ENCODE measurements at places on chromosomes 7 and 10. TPM values are rescaled to one million over a fixed set of nuclear protein-coding genes. Genes with fewer than 3 reads are reported as not detected.

DNA sequence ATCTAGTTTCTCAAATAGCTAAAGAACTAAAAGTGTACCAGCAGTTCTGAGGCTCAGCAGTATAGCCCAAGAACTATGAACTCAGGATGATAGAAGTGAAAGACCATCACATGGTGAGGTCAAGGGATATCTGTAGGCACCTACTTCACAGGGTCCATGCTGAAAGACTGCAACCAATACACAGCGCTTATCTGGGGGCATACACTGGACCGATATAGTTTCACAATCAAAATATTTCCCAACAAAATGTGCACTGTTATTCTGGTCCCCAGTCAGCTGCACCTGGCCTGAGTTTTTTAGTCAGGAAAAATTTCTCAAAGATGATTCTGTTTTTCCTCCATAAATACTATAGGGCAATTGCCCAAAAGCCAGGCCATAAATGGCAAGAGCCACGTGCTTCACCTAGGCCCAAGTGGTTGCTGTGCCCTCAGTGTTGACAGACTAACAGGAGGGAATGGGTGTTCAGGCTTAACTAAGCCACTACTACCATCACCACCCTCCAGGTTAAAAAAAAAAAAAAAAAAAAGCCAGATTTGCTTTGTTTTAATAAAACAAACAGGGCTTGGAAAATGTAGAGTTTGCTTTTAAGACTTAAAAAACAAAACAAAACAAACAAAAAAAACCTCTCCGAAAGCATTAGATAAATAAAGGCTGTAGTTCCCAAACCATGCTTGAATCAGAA is 58.5 kb downstream of the OGDH start:
- no peak for DNase-seq

DNA sequence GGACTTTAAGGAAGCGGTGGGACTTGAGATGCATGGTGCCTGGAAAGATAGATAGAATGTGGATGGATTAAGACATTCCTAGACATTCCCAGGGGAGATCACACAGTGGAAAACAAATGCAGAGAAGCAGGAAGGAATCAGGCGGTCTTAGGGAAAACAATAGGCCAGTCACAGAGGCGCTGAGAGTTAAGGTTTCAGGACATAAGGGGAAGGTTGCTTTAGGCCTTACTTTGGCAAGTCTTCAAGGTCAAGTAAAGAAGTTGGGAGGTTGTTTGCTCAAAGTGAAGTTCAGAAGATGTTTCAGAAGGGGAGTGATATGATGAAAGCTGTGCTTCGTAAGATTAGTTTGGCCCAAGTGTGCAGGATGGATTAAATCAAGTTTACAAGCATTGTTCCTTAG is 109.4 kb downstream of the SUGCT start:
- no peak for DNase-seq

The PTER gene
- 10.1 TPM for polyA plus RNA-seq

The ACSL5 gene
- not detected for polyA plus RNA-seq

GRCh38 chr10:6008497-6009142 is 31.3 kb upstream of the IL15RA start:
- DNase-seq, result no peak

DNA sequence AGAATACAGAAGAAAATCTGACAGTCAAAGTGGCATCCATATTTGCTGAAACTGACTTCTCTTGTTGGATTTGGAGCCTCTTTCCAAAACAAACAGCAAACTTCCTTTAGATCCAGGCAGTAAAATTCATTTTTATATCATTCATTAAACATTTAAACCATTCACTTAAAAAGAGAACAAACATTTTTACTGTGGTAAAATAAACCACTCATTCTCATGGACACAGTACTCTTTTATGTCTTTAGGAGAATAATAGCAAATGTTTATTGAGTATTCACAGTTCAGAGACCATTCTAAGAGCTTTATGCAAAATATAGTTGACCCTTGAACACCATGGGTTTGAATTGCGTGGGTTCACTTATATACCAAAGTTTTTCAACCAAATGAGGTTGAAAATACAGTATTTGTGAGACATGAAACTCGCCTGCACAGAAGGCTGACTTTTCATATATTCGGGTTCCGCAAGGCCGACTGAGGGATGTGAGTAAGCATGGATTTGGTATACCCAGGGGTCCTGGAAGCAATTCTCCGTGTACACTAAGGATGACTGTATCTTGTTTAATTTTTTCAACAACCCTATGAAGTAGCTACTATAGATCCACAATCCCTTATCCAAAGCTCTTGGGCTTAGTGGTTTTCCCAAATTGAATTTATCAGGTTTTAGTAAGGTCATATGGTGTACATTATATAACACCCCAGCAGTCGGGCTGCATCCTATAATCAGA is 49.1 kb downstream of the ATXN7L1 start:
- no peak for DNase-seq

DNA sequence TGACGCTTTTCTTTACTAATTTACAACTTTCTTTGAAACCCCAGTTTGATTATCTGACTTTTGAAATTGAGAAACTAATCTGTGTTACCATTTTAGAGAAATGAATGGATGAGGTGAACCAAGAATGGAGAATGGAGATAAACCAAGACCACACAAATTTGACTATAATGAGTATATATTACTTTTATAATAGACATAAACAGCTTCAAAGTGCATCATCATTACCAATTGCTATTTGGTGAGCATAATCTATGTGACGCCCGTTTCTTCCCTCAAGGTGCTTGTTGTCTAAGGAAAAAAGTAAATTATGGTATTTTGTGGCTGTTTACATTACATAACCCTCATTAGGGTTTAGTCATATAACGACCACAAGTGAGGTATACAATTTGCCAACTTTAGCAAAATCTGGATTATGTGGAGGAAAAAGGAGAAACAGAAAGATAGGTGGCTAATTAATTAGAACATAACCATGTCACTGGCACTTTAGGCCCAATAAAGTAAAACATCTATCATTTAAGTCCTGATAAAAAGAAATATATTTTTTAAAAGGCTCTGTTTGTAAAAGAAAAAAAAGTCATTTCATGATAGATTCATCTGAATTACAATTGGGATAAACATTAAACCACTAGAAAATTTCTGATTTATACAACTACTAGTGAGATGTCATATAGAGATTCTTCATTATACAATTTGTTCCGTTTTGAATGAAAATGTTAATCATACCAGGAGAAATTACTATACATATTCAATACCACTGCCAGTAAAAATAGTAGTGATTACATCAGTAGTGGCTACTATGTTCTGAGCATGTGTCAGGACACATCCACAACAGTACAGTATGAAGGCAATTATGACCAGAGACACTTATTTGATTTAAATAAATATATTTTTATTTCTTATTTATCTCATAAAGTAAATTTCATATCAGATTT is 118.2 kb upstream of the FAM133B start:
- no peak for DNase-seq

DNA sequence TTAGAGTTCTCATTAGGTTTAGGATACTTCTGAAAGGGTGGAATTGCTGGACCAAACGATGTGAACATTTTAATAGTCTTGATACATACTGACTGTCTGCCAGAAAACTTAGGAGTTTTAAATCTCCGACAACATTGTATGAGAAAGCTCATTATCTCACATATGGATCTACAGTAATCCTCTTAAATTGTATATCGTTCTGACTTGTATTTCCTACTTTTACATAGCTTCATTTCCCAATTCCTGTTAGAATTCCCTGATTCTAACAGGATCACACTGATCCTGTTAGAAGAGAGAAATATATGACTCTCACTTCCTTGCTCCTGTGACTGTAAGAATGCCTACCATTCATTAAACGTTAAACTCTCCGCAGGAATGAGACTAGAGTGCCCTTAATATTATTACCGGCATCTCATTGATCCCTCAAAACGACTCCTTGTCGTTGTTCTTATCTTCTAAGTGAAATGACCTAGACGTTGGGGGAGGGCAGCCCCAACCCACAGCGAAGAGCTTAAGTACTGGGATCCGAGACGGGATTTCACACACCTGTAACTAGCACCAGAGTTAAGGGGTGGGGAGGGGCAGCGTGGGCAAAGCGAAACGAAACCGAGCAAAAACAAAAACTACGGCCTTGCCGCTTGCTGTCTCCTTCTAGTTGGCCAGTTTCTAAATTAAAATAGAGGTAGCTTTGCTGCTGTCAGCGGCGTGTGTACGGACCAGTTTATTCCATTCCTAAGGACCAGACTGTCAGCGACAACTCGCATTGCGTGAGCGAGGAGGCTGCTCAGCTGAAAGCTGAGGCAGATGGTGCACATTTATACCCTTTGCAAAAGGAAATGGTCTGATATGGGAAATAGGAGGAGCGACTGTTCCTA is 678 bp upstream of the TMEM106B start:
- no peak for DNase-seq

DNA sequence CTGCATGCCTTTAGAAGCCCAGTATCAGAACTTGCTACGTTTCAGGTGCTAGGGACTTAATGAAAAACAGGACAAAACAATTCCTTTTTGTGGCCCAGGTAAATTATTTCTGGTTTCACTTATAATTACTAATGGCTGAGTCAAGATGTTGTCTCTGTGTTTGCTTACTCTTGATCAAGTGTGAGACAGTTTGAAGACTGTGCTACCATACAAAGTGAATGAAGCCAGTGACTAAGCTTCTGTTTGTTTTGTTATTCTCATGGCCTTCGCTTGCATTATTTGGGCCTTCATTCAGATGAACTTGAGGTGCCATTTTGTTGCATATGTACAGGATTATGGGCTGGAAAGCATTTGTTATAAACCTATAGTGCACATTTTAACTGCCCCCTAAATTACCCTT is 17.9 kb downstream of the SMNDC1 start:
- DNase-seq, result no peak

DNA sequence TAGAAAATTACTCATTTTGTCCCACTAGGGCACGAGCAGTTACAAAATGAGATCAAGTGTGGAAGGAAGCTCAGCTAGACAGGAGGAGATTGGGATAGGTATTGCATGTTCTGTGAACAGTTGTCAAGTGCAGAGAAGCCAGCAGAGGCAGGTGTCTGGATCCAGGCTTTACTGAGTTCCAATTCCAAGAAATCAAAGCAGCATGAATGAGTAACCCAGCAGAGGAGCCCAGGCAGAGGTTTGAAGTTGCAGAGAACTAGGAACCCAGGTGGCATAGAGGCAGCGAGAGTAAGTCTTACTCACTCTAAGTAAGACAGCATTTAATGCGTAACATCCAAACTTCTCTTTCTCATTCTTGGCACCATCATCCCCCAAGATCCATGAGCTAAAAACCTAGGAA is 11.8 kb downstream of the MRC1 start:
- DNase-seq, result no peak

DNA sequence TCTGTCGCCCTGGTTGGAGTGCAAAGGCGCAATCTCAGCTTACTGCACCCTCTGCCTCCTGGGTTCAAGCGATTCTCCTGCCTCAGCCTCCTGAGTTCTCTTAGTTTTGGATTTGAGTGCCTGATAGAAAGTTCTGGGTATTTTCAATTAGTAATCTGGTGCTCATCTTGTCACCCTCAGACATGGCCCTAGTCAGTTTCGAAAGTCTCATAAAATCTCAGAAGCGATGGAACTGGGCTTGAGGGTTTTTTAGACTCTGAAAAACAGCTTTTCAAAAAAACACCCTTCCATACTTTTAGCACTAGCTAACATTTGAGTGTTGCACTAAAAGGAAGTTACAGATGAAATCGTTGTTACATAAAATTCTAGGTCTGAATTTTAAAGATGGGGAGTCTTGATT is 9.4 kb upstream of the PIP4K2A start:
- DNase-seq, result no peak

The FEZF1 gene
- not detected for polyA plus RNA-seq

DNA sequence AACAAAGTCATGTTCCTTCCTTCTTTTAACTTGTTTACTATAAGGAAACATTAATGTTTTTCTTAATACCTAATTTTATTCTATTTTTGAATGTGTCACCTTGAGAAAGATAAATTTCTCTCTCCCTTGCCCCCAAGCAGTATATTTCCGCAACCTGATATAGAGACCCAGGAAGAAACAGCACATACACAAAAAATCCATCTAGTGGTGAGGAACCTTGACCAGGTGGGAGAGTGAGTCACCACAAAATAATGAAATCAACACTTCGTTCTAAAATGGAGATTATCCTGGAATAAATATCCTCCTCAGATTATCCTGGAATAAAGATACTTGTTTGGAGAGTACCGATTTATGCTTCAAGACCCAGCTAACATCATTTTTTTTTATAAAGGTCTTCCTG is 232.9 kb upstream of the PTN start:
- DNase-seq, result no peak

The NPC1L1 gene
- polyA plus RNA-seq, result 0.03 TPM

The CAMK1D gene
- polyA plus RNA-seq, result 0.97 TPM

- no peak for DNase-seq
Observed at GRCh38 chr10:89241026-89241425, 10.5 kb downstream of the LIPA start.

- DNase-seq, result no peak
Observed at GRCh38 chr10:132511121-132512051, 26.2 kb upstream of the INPP5A start.

GRCh38 chr7:34298492-34299013 is 359.5 kb upstream of the NPSR1 start:
- no peak for DNase-seq

DNA sequence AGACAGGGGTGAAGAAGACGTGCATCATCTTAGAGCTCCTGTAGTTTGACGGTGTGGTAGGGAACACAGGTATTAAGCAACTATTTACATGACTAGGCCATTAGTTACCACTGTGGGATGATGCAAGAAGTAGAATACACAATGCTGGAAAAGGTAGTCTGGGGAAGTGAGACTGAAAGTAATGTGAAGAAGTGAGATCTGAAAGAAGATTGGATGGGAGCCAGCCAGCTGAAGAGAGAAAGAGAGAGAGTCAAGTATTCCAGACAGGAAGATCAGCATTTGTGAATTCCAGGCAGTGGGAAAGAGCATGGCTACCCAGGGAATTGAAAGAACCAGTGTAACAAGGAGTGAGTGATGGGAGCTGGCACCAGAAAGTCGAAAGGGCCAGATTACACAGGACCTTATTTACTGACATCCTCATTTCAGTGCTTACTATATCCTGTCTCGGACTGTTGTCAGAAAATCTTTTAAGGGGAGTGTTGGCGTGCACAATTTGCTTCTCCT is 4.0 kb upstream of the CFAP58 start:
- no peak for DNase-seq

The TAS2R5 gene
- 2.0 TPM for polyA plus RNA-seq

The PDK4 gene
- not detected for polyA plus RNA-seq

GRCh38 chr7:36406156-36406555 is 16.5 kb downstream of the ANLN start:
- no peak for DNase-seq

Measured in keratinocyte (primary cell).